IMR-90 (cell line): ENCODE measurements at places on chromosomes 1 and 21. TPM values are rescaled to one million over a fixed set of nuclear protein-coding genes. Genes with fewer than 3 reads are reported as not detected.

Gene ZNF684
- total RNA-seq, result 4.1 and 5.0 TPM in 2 replicates

Gene TTC13
- total RNA-seq, result 8.9 and 9.1 TPM in 2 replicates

Gene C8A
- not detected in 2 replicates for total RNA-seq

Gene MCOLN2
- 0.54 and 1.1 TPM in 2 replicates for total RNA-seq

Gene VANGL2
- 0.28 and 0.36 TPM in 2 replicates for total RNA-seq

DNA sequence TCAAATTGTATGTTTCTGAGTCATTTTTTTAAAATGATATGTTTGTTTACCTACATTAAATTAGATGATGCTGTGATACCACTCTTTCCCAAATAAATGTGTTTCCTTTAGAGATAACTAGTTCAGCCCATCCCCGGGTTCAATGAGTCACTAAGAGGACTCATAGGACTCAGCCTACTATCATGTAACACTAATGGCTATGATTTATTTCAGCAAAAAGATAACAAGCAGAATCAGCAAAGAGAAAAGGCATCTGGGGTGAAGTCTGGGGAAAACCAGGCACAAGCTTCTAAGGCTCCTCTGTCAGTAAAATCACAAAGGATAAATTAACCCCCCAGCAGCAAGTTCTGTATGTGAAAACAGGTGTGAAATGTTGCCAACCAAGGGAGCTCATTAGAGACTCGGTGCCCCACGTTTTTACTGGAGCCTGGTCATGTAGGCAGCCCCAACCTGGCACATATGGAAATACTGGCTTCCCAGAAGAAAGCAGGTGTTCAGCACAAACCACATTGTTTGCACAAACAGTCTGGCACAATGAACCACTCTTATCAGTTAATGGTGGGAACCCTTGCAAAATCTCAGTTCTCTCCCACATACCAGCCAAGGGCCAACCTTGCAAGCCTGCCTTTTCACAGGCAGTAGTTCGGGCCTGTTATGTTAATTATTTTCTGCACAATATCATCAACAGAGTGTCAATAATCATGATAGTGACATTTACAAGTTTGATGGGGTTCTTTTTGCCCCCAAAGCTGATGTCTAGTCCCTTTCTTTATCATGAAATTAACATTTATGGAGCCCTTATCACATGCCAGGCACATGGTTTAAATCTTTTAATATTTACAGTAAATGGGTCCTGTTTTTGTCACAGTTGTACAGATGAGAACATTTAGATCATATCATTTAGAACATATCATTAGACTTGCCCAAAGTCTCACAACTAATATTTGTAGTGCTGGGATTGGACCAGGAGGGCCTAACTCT lies 23.1 kb upstream of the CNN3 start:
- peak; percentile 85 for DNase-seq

DNA sequence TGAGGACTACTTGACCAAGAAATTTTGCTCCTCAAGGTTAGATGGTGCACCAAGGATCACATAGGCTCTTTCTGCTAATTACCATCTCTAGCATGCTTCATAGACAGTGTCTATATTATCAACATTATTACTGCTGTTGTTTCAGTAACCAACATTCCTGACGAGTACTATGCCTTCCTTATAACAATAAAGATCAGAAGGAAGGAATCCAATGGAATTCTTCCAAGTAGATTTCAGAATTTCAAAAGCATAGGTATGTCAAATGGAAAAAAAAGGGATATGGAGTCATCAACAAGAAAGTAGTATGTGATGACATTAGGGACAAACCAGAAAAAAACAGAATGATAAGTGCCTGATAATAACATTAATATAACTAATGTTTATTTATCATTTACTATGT lies 39.6 kb upstream of the LPGAT1 start:
- no peak for DNase-seq

- DNase-seq, result no peak
Measured at GRCh38 chr1:10606064-10606463, 131.3 kb downstream of the PEX14 start.

DNA sequence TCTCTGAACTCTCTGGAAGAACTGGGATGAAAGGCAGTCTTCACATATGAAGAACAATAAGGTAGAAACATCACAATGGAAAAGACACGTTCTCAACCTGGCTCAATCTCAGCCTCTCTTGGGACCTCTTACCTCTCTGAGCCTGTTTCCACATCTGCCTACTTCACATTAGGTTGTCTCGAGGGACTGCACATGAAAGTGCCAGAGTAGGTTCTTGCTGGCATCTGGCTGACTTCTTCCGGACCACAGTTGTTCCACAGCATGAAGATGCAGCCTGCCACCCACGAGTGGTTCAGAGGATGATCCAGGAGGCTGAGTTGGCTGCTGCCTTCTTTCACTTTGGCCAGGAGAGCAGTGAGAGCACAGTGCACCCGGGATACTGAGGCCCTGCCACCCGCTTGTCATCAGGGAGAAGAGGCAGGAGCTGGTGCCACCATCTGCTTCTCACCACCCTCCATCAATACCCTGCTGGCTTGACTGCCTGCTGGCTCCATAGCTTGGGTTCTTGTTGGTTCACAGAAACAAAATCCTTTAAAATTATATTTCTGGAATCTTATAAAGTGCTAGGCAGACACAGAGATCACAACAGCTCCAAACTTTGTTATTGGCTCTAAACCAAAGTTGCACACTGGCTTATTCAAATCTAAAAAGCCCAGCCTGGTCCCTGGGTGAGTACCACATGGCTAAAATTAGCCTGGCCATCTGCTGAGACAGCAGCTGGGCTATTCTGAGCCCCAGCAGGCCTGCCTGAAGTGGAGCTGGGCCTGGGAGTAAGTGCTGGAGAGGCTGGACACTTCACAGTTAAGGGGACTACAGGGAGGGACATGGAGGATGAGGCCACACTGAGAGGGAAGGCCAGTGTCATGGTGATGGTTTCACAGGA lies 46.9 kb upstream of the LIN9 start:
- DNase-seq, result no peak

- DNase-seq, result no peak
Measured at GRCh38 chr1:155473151-155473821, 89.3 kb downstream of the ASH1L start.

DNA sequence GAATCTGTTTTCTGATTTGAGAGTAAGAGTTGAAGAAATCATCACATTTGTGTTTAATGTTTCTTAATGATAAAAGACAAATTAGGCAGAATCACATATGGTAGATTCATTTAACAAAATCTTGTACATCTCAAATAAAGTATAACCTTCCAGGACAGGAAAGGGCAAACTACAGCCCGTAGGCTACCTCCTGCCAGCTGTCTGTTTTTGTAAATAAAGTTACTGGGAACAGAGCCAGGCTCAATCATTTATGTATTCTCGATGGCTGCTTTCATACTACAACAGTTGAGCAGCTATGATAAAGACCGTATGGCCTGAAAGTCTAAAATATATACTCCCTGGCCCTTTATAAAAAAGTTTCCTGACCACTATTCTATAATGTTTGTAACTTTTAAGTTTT lies 204.1 kb downstream of the COL24A1 start:
- peak; percentile 6 for DNase-seq

DNA sequence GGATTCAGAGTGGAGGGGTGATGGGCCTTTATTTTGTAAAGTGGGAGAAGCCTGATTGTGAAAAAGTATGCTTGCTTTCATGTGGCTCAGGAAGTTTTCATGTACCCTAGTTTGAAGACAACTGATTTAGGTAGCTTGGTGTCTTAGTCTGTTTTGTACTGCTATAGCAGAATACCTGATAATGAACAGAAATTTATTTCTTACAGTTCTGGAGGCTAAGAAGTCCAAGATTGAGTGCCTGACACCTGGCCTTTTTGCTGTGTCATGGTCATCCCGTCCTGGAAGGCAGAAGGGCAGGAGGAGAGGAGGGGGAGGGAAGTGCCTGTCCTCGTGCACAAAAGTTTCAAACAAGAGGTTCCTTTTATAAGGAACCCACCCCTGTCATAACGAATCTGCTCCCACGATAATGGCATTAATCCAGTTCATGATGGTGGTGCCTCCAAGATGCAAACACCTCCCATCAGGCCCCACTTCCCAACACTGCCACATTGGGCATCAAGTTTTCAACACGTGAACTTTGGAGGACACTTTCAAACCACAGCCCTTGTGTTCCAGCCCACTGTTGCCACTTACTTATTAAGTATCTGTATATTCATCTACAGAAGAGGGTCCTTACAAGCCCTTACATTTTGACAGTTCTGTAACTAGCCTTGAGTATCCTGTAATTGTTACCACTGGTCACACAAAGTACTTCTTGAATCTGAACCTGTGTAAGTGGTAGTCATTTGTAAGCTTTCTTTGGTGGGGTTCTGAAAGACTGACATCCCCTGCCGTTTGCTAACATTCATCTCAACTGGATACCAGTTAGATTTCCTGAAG lies 9.5 kb downstream of the UCK2 start:
- no peak for DNase-seq

DNA sequence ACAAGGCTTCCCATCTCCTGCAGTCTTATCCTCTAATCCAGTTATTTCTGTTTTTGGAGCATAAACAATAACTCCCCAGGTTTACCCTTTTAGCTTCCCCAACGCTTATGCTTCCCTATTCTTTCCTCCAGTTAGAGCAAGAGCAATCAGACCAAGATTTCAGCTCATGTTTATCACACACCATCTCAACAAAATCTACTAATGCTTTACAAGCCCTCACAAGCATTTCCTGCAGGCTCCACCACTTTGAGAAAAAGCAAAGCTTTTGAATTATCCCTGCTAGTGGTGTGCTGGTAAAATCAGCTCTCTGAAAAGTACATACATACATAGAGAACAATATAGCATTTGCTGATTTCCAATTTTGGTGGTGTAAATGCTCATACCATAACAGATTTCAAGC lies 92.9 kb downstream of the EDEM3 start:
- no peak for DNase-seq
